NCI-H1417 (cell line): ENCODE measurements at places on chromosomes 1 and 21.

GRCh38 chr1:217943361-217943760, 312.2 kb downstream of the SPATA17 start:
- no peak for DNase-seq

DNA sequence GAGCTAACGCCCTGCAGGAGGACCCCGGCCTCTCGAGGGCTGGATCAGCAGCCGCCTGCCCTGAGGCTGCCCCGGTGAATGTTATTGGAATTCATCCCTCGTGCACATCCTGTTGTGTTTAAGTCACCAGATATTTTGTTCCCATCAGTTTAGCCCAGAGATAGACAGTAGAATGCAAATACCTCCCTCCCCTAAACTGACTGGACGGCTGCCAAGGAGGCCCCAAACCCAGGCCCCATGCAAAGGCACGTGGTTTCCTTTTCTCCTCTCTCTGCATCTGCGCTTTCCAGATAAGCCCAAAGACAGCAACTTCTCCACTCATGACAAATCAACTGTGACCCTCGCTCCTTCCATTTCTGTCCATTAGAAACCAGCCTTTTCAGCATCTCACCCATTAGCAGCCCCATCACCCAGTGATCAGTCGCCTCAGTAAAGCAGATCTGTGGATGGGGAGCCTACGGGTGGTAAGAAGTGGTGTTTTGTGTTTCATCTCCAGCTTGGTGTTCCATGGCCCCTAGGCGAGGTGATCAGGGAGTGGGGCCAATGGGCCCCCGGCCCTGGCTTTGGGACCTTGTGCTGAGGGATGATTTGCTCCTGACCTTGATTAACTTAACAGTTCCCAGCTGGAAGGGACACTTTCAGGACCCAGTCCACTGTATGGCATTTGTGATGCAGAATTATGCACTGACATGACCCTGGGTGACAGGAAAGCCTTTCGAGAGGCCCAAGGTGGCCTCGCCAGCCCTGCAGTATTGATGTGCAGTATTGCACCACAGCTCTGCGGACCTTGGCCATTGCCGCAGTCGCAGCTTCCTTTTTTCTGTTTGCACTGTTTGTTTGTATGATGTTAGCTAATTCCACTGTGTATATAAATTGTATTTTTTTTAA, 5.2 kb downstream of the NPPA start:
- peak; percentile 36 for DNase-seq

GRCh38 chr1:66705110-66705509, 47.1 kb upstream of the DYNLT5 start:
- peak; percentile 50 for DNase-seq

- no peak for DNase-seq
These were observed 12.4 kb upstream of the FAAP20 start for GRCh38 chr1:2206813-2207487.

- no peak for DNase-seq
These were observed 118.4 kb downstream of the PIGK start for GRCh38 chr1:77100875-77101274.

DNA sequence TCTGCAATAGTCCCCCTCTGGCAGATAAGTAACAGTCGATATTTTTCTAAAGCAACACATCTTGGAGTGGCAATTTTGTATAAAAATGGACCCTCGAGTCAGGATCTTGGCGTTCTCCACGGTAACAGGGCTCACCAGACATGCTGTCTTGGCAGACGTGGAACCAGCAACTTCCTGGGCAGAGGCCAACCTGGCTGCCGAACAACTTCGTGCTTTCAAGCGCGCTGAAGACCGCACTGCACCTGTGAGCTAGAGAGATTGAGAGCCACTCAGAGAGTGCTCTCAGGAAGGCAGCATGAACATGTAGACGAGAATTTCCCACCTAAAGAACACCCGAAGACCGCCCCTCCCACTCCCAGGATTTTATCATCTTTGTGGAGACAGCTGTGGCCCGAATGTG, 7.3 kb downstream of the C1orf174 start:
- no peak for DNase-seq

DNA sequence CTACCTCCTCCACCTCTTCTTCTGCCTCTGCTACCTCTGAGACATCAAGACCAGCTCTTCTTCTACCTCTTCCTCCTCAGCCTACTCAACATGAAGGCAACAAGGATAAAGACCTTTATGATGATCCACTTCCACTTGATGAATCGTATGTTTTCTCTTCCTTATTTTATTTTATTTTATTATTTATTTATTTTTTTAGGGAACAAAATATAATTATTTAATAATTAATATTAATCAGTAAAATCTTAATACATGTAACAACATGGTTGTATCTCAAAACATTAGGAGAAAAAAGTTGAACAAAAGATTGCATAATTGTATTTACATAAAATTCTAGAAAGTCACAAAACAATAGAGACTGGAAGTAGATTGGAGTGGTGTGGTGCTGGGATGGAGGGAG, 13.1 kb upstream of the HRNR start:
- no peak for DNase-seq
